ENCODE measurements at places on chromosomes 11 and 22.

GRCh38 chr11:84720706-84721402 is 906.3 kb downstream of the DLG2 start:
- no peak for DNase-seq

- DNase-seq = no peak
These were observed 21.4 kb upstream of the BMAL1 start for GRCh38 chr11:13256216-13256615.

DNA sequence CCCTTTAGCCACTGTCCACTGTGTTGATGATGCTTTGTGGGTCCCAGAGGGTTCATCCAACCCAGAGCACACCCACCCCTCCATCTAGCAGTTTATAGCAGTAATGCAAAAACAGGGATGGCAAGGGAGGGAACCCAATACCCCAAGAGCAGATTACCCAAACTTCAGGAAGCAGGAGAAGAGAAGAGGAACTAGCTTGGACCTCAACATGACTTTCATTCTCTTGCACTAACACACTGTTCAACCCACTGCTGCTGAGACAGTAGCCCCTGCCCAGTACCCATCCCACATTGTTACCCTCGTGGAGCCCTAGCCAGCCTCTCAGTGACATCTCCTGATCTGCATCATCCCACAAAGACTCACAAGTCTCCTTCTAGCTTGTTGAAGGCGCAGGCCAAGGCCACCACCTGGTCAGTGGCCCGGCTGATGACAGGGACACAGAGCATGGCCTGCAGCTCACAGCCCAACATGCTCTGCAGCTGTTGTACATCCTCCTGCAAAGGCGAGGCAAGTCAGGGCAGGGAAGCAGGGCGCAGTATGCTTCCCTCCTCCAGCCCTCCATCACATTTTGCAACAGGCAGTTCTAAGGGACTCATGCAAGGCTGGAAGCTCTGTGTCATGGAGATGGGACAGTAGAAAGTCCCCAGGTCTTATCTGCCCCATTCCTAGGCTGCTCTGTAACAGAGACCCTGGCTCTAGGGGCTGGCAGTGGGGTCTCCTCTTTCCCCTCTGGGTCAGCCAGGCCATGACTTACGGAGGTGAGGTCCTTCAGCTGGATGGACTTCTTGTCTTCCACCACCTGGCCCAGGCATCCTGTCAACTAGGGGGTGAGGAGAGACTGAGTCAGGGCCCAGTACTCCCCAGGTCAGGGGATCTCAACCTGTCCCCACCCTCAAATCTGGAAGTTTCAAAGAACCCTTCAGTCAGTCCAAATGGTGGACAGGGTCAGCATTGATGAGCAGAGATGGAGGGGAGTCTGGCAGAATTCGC is 85.5 kb downstream of the PDE2A start:
- no peak for DNase-seq

DNA sequence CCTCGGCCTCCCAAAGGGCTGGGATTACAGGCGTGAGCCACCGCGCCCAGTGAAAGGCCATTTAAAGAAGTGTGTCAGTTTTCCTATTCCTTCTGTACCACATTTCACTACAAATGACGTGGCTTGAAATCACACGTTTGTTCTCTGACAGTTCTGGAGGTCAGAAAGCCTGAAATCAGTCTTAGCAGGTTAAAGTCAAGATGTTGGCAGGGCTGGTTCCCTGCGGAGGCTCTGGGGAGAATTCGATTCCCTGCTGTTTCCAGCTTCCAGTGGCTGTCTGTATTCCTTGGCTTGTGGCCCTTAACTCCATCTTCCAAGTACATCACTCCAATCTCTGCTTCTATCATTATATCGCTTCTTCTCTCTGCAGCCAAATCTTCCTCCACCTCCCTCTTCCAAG is 383.2 kb downstream of the LARGE1 start:
- DNase-seq = no peak

GRCh38 chr11:14852571-14853177 is 39.4 kb downstream of the CYP2R1 start:
- no peak for DNase-seq

DNA sequence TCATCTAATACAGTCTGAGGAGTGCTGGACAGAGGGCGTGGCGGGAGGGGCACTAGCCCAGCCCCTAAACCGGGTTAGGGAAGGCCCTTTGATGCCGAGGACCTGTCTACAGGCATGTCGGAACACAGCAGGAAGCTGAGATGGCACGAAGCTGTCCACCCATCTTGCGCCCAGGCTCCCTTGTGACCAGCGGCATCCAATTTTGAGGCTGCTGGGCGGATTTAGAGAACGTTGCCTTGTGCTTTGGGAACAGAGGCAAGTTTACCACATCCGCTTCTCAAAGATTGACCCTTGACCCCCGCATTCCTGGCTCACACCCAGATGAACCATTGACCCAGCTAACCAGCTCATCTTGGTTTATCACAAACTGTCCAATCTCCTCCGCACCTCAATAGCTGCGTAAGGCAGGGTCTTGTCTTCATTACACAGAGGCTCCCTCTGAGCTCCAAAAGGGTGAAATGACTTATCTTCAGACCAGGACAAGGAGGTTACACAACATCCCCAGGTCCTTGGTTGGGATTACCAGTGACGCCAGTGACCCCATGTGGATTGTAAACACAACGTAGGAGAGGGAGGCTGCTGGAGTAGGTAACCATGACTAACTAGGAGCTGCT is 4.5 kb downstream of the FAM83F start:
- DNase-seq = no peak

Measured in mesenteric fat pad (tissue), 1 donor.